ENCODE measurements at places on chromosomes 7 and 10.
A peak's percentile ranks its signal among the peaks of the same experiment; 100 is the strongest.

- DNase-seq, result no peak
Measured at GRCh38 chr7:24882989-24883621, 96.9 kb downstream of the OSBPL3 start.

GRCh38 chr7:73831834-73832651 lies 1.2 kb downstream of the CLDN4 start:
- no peak for DNase-seq

GRCh38 chr7:149226840-149227494 lies 12.5 kb upstream of the ZNF212 start:
- no peak for DNase-seq

DNA sequence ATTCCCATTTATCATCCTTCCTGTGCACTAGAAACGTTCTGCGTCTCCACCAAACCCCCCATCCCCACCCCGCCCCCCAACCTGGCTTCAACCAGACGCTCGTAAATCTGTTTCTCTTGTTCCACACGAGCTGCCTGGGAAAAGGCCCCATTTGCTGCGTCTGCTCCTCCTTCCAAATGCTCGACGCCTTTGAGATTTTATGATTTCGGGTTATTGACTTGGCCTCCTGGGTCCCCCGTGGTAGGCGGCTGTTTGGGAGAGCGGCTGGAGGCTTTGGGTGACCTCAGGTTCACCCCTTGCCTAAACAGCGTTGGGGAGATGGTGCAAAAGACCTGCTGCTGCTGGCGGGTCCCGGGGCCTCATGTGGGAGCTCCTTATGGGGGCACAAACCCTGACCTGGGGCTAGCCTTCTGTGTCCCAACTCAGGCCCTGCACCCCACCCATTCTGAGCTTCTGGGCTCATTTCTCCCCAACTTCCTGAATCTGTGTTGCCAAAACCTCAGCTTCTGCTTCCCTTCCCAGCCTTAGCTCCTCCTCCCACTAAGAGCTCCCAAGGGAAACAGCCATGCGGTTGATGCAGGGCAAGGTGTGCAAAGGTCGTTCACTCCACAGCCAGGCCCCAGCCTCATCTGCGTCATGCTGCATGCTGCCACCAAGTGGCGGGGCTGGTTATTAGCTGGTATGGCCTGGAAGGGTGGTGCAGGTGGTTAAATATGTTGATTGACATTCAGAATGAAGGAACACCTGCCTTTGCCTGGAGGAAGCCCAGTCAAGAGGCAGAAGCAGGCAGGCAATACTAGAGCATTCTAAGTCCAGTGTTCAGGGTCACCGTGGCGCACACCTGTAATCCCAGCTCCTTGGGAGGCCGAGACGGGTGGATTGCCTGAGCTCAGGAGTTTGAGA lies 49.1 kb upstream of the ELN start:
- DNase-seq, result no peak

GRCh38 chr10:12665501-12665900 lies 316.2 kb downstream of the CAMK1D start:
- no peak for DNase-seq

GRCh38 chr10:35684586-35684985 lies 42.5 kb upstream of the FZD8 start:
- DNase-seq, result no peak

DNA sequence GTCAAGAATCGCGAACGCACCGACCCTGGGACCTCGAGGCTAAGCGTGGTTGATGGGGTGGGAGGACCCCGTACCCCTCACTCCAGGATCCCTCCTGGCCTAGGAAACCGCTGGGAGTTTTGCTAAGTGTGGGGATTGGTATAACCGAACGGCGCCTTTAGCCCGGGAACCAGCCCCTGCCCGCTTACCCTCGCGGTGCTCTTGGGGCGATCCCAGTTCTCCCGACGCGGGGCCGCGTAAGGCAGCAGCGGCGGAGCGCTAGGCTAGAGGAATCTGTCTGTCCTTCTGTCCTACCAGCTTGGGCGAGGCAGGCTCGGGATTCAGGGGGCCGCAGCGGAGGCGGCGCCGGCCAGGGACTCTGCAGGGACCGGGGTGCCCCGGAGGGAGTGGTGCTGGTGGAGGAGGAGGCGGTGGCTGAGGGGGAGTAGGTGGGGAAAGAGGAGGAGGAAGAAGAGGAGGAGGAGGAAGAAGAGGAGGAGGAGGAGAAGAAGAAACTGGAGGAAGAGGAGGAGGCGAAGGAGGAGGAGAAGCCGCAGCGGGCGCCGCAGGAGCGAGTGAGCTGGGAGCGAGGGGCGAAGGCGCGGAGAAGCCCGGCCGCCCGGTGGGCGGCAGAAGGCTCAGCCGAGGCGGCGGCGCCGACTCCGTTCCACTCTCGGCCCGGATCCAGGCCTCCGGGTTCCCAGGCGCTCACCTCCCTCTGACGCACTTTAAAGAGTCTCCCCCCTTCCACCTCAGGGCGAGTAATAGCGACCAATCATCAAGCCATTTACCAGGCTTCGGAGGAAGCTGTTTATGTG lies 439 bp upstream of the EMX2 start:
- DNase-seq, result peak; percentile 73

DNA sequence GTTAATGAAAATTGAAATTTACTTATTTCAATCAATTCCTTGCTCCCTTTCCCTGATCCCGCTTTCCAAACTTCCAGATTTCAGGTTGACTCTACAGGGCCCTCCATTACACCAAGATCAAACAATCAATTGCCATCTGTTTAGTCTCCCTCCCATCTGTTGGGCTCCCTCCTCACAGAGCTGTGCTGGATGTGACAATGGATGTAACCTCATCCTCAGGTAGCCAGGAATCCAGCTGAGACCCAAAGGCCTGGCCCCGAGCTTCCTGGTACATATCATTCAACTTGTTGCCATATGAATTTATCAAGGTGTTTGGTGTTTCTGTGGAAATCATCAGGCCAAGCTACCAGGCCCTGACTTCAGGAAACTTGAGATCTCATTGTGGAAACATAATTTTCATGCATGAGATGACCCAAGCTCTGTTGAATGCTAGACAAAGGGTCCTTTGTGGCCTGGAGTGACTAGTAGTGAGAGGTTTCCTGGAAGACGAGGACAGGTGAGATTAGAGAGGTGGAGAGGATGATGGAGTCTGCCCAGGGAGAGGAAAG lies 148.6 kb upstream of the PDE1C start:
- no peak for DNase-seq

GRCh38 chr7:93047514-93048099 lies 70.2 kb downstream of the SAMD9 start:
- DNase-seq, result no peak

DNA sequence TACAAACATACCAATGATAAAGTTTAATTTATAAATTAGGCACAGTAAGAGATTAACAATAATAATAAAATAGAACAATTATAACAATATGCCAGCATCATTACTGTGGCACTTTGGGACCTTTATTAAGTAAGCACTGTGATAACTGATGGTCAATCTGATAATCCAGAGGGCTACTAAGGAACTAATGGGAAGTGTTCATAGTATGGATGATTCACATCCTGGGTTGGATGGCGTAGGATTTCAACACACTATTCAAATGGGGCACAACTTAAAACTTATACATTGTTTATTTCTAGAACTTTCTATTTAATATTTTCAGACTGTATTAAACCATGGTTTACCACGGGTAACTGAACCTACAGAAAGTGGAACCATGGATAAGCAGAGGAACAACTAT lies 90.8 kb downstream of the KIF20B start:
- no peak for DNase-seq

- DNase-seq, result no peak
Measured at GRCh38 chr7:33186192-33186591, 56.8 kb downstream of the BBS9 start.

DNA sequence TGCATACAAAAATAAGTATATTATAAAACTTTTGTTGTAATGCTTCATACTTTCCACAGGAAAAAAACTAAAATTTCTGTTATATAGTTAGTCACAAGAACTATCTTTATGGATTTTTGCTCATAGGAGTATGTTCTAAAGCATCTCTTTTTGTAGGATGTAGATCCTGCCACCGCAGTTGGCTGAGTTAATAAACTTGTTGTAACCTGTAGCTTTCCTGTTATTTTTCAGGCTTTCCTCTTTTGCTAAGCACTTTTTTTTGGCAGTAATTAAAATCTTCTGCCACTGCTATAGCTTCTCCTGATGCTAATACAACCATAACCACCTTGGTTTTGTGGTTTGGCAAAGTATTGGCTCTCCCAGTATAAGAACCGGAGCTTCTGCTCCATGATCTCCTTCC lies 60.3 kb downstream of the WNT2 start:
- DNase-seq, result no peak

GRCh38 chr10:118278649-118279048 lies 63.5 kb downstream of the FAM204A start:
- no peak for DNase-seq

DNA sequence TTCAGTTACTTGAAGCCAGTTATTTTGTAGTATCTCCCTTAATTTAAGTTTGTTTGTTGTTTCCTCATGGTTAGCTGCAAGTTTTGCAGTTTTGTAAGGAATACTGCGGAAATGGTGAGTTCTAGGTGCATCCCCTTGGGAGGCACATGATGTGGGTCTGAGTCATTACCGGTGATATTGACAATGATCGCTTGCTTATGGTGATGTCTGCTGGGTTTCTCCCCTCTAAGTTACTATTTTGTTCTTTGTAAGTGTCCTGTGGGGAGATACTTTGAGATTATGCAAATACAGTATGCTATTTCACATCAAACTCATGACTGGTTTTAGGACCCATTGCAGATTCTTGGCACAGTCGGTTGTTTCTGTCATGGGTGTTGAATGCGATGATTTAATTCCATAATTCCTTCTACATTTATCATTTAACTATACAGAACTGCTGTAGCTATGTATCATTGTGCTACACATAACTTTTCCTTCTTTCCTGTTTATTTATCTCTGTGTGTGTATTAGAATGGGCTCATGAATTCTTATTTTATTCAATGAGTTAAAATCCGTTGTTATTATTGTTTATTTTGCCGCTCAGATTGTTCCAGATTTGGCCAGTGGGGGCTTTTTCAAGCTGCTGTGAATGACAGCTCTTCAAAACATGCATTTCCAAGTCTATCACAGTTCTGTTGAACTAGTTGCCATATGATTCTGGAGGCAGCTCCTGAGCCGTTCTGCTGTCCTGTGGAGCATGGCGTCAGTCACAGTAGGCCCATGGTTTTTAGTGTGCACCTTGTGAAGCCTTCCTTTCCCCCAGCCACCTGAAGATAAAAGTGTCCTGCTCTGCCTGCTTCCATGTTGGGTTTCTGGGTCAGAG lies 18.4 kb downstream of the TSPAN14 start:
- DNase-seq, result no peak

DNA sequence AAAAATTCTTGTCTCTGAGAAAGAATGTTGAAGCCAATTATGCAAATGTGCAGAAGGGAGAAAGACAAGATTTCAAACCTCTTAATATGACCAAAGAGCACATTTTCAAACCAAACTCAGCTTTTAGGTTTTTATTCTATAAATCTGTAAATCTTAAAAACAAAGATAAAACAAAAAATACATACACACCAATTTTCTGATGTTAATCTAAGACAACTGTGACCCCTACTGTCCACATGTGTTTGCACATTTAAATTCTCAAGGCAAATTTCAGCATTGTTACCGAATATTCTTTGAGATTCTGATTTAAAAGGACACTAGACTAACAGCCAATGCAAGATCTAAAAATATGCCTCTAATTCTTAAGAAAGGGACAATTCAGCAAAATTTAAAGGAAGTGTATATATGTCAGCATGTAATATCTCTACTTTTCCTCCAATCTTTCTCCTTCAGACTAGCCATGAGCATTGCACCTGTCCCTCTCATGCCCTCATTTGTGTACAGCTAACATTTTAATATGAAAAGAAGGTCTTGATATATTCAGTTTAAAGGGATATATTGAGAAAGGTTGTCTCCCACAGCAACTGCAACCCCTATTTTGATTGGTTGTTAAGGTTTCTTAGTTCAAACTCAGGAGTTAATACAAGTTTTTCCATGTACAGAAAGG lies 417.9 kb downstream of the IPMK start:
- DNase-seq, result no peak

DNA sequence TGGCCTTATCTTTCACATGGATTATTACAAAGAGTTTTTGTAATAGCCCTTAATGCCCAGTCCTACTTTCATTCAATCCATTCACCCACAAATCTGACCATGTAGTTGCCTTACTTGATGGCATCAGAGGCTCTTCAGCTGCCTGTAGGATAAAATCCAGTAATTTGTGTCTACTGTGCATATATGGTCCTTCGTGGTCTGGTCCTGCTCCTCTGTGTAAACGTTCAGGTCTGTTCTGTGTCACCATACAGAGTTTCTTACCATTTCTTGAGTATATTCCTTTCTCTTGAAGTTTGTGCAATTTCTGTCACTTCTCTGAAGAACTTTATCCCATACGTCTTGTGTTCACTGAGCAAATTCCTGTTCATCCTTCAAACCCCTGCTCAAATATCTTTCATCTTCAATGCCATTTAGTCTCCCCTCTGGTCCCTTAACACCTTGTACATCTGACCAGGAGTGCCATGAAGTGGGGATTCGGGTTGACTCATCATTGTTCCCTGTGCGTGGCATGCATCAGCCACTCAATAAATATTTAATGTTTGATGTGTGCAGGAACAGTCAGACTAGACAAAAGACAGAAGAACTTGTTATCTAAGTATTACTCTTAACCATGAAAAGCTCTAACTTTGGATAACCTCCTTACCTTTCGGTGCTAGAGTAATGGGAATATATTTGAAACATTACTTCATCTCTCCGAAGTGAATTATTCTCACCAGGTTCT lies 98.6 kb upstream of the RPA3 start:
- DNase-seq, result no peak

DNA sequence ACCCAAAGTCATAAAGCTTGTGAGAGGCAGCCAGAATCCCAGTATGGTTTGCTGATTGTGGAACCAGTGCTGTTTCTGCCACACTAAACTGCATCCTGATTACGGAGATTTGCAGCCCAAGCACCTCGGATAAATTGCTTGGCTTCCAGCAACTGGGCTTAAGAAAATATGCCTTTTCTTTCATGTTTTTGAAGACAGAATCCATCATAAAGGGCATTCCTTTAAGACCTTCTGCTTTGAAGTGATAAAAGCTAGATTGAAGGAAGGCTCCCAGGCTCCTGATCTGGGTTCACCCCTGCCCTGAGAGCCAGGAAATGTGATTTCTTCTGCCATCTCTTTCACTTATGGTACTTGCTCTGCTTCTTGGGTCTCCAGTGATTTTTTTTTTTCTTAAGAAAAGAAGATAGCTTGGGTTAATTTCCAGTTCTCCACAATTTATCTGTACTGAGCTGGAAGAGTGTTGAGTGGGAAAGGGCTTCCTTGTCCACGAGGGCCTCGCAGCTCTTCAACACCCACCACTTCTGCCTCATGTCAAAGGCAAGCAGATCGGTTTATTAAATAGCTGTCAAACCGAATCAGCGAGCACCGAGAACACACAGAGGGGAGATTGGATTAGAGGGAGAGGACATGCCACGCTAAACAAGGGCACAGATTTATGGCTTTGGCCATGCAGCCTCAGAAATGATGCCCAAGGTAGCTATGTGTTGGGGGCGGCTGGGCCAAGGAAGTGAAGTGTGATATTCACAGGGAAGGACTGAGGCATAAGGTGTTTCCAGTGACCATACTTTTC lies 94.9 kb upstream of the TBX20 start:
- DNase-seq, result no peak

GRCh38 chr10:26534384-26534783 lies 96.2 kb downstream of the APBB1IP start:
- no peak for DNase-seq

GRCh38 chr10:31134311-31134952 lies 102.8 kb upstream of the ZNF438 start:
- DNase-seq, result peak; percentile 56

GRCh38 chr7:101615446-101615845 lies 13.7 kb downstream of the MYL10 start:
- DNase-seq, result no peak

GRCh38 chr7:111980725-111981124 lies 225.5 kb downstream of the DOCK4 start:
- no peak for DNase-seq
